D341Med (cell line): ENCODE measurements at places on chromosomes 12 and 14.

DNA sequence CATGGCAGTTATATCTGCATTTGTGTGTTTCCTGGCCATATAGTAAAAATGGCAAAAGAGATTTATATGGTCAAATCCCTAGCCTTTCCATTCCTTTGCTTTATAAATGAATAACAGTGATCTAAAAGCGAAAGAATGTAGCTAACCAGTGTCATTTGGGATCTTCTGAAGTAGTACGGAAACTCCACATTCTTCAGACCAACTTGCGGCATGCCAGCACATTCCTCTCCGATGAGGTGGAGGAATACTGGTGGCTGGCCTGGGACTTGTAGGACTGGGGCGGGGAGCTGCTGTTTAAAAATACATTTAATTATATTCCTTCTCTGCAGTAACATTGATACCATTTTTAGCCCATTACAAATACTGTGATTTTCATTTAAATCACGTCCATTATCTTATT, 85.3 kb downstream of the SAMD4A start:
- DNase-seq: no peak

- DNase-seq: no peak
Measured at GRCh38 chr14:46571970-46572369, 79.6 kb downstream of the RPL10L start.

- DNase-seq: no peak
Measured at GRCh38 chr14:33357225-33358010, 418.7 kb downstream of the NPAS3 start.

DNA sequence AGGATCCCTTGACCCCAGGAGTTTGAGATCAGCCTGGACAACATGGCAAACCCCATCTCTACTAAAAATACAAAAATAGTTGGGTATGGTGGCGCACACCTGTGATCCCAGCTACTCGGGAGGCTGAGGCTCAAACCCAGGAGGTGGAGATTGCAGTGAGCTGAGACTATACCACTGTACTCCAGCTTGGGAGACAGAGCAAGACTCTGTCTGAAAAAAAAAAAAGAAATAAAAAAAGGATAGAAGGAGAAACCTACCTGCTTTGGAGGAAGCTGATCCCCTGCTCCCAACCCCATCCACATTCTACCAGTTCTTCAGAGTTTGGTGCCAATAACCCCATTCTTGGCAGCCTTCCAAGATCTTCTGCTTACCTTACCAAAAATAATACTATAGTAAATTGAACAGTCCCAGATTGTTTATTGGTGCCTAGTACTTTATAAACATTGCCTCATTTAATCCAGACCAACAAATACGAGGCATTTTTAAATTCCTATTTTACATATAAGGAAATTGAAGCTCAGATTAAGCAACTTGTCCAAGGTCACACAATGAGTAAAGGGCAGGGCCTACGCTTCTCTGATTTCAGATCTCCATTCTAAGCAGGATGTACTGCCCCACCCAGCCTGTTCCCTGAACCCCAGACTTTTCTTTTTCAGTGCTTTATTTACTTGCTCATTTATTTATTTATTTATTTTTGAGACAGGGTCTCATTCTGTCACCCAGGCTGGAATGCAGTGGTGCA, 33.2 kb upstream of the FAM222A start:
- DNase-seq: no peak

- no peak for DNase-seq
Measured at GRCh38 chr12:52228366-52228765, 4.7 kb upstream of the KRT7 start.

- DNase-seq: no peak
Measured at GRCh38 chr12:100515968-100516367, 42.3 kb downstream of the NR1H4 start.

- no peak for DNase-seq
Measured at GRCh38 chr12:62625228-62625627, 158.6 kb downstream of the MON2 start.

DNA sequence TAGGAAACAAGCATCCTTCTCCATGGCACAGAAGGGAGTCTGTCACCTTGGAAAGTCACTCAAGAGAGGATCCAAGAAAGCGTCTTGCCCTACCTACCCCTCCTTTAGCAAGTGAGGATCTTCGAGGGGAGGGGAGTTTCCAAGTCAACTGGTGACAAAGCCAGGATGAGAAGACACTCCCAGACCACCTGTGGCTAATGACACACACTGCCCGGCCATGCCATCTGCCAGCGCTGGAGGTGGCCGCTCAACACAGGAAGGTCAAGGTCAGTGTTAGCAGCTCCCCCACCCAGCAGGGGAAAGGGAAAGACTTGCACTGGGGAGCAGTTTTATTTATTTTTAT, 41.3 kb downstream of the ELK3 start:
- no peak for DNase-seq

GRCh38 chr14:21686468-21686867, 12.8 kb upstream of the OR4E1 start:
- DNase-seq: no peak

DNA sequence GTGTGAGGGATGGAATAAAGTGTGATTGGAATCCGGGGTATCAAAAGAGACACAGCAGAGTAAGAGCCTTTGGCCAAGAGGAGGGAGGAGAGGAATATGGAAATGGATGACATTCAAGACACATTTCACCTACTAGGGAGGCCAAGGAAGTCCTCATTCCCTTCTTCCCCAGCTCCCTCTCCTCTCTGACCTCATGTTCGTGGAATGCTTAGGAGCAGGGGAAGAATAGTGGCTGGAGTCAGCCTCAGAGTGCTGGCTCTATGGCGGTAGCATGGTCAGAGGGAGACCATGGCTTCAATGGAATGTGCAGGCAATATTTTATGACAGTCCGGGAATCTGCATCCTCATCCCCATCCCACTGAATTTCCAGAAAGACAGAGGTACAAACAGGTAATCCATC, 196.6 kb downstream of the EGLN3 start:
- no peak for DNase-seq

DNA sequence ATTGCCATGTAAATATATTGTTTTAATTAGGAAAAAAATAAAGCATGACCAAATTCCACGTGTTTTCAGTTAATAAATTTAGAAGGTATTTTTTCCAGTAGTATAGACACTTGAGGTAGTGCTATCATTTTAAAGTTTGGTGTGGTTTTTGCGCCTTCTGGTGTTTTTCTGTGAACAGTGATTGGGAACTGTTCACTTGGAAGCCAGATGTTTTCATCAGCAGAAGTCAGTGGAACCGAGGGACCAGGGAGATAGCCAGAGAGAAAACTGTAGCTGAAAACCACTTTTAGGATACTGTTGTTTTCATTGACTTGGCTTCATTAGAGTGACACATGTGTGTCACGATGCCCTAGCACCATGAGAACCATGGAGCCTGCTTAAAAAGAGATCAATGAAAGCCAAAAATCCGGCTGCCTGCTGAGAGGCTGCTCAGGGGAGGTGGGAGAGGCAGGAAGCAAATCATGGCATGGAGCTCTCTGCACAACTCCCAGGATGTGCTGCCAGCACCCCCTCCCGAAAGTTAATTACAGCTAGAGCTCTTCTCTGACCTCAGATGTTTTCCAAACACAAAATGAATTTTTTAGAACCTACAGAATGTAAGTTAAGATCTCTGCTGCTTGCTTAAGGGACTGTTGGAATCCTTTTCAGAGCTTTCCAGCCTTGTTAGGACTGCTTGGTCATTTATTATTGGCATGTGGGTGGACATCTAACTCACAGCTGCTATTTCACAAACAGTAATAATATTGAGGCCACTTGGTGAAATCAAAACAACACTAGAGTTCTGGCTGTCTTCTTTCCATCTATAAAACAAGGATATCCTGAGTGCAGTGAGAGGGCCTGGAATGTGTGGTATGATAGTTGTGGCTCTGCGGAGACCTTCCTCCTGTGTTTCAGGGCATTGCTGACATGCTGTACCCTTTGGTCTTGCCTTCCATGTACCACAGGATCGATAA, 192.3 kb downstream of the ANO4 start:
- no peak for DNase-seq

DNA sequence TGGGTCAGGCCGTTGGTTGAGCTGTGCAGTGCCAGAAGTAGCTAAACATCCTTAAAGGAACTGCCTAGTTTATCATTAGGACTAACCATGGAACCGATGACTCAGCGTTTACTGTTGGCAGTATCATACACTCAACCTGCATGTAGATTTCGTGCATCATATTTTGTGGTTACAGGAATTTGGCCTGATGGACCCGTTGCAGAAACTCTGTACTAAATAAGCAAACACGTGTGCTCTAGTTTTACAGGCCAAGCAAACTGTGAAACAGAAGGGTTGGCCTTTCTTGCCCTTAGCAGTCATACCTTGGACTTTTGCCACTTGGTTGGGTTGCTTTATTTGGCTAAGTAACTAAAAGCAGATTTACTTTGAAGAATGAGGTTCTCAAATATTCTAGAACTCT, 35.6 kb downstream of the DGLUCY start:
- DNase-seq: no peak

DNA sequence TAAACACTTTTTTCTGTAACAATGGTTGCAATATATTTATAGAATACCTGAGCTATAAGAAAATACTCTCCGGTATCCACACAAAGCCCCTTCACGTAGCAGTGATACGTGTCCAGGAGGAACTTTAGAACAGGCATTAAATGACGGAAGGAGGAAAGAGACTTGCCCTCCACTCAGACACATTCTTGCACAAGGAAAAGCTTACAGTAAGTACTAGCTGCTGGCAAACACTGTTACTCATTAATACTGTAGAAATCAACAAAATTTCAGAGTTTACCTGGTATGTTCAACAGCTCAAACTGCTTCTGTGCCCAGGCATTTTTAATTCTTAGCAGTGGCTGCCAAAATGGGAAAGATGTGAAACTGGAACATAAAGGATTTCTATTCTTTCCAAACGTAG, 41.7 kb downstream of the PRKD1 start:
- DNase-seq: no peak

DNA sequence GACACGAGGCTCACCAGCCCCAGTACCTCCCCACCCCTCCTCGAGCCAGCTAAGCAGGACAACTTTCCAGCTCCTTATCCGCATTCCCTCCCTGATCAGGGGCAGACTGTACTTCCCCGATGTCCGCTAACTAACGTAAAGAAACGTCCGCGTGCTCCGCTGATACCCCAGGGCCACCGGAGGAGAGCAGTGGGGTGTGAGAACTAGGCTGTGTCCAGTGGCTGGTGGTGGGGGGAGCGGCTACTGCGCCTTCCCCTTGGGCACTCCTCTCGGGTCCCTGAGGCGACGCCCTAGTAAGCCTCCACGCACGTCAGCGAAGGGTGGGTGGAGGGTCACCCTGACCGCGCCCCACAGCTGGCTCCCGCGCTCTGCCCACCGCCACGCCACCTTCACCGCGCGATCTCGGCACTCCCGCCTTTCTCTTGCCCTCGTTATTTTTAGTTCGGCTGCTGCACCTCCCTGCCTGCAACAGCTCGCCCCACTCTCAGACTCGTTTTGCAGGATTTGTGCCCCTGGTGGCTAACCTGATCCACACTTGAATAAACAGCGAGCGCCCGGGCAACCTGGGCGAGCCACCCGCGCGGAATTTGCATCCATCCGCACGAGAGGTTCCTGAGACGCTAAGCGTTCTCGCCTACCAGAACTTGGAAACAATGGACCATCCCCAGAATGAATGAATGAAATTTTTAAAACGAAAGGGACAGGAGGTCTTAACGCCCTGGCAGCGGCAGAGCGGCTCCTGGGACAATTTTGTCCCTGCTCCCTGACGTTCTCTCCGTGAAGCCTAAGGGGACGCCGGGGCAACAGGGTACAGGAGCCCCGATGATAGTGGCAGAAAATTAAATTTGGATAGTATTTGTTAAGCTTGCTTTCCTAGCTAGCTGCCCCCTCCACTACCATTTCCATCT, 6.9 kb upstream of the BMP4 start:
- no peak for DNase-seq
